CD8-positive, alpha-beta memory T cell (primary cell): ENCODE measurements at places on chromosomes 13 and 19.

- H3K36me3 ChIP-seq, result peaks cover 3% of the 10 kb centered on the region
- peaks cover 38% of the 10 kb centered on the region for H3K4me1 ChIP-seq
- peak within 1 kb of the TSS; percentile 80 for H3K27ac ChIP-seq
- peak within 1 kb of the TSS; percentile 77 for H3K4me3 ChIP-seq
- H3K27me3 ChIP-seq, result no peaks in the 10 kb centered on the region
These were observed at the start of gene DENND1C for GRCh38 chr19:6481541-6482342. Gene DENND1C (minus strand): TSS chr19:6481787. CDS start chr19:6481695, 92 bp downstream.

- no peaks in the 10 kb centered on the region for H3K36me3 ChIP-seq
- H3K27ac ChIP-seq, result no peak overlapping the region
- H3K27me3 ChIP-seq, result no peaks in the 10 kb centered on the region
- no peak for DNase-seq
These were observed 5.5 kb upstream of the CCNE1 start for GRCh38 chr19:29806098-29806866.

DNA sequence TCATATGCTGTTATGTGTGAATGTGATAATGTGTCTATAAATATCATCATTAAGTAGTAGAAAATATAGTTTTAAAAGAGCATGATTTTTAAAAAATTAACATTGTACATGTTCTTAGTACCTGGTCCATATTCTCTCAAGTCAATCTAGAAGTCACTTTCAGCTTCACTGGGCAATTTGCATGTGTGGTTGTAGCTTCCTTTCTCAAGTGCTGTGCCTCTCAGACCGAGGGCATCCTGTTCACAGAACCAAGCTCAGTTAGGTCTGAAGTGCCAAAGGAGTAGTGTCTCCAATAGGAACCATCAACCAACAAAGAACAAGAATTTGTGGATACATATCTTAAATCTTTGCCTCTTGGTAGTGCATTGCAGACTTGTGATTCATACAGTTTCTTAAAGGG, 541.8 kb upstream of the SLC10A2 start:
- H3K4me3 ChIP-seq, result no peak overlapping the region
- H3K27me3 ChIP-seq, result no peaks in the 10 kb centered on the region
- H3K27ac ChIP-seq, result no peak overlapping the region
- DNase-seq, result no peak
- H3K4me1 ChIP-seq, result no peaks in the 10 kb centered on the region
- H3K36me3 ChIP-seq, result no peaks in the 10 kb centered on the region

DNA sequence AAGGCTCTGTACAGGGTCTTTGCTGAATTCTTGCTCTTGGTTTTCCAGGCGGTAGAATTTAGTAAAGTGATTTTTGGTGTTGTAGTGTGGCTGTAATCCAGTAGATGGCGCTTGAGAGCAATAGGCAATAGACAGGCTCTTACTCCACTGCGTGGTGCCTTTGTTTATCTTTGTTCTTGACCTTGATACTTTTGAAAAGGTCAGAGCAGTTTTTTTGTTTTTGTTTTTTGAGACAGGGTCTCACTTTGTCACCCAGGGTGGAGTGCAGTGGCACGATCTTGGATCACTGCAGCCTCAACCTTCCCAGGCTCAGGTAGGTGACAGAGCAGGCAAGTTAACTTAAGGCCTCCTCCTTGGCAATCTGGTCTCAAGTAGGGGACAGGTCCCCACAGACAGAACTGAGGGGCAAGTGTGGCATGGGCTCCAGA, 12.2 kb upstream of the LILRA5 start:
- H3K4me1 ChIP-seq, result peaks cover 8% of the 10 kb centered on the region
- no peaks in the 10 kb centered on the region for H3K36me3 ChIP-seq
- H3K27me3 ChIP-seq, result no peaks in the 10 kb centered on the region
- no peak overlapping the region for H3K4me3 ChIP-seq
- DNase-seq, result peak; percentile 44
- no peak overlapping the region for H3K27ac ChIP-seq

- no peaks in the 10 kb centered on the region for H3K27me3 ChIP-seq
- H3K4me1 ChIP-seq, result peaks cover 84% of the 10 kb centered on the region
- peak overlapping the region; percentile 78 for H3K4me3 ChIP-seq
- H3K27ac ChIP-seq, result peak overlapping the region; percentile 90
These were observed 1.2 kb upstream of the GRAMD1A start for GRCh38 chr19:34998777-34999497.

GRCh38 chr19:40659116-40659515, 31.3 kb downstream of the NUMBL start:
- H3K36me3 ChIP-seq, result no peaks in the 10 kb centered on the region
- DNase-seq, result no peak
- H3K4me1 ChIP-seq, result peaks cover 11% of the 10 kb centered on the region
- H3K4me3 ChIP-seq, result no peak overlapping the region
- no peak overlapping the region for H3K27ac ChIP-seq
- H3K27me3 ChIP-seq, result no peaks in the 10 kb centered on the region

GRCh38 chr13:47159853-47160550, 263.1 kb upstream of the HTR2A start:
- H3K4me3 ChIP-seq, result no peak overlapping the region
- no peaks in the 10 kb centered on the region for H3K27me3 ChIP-seq
- no peaks in the 10 kb centered on the region for H3K4me1 ChIP-seq
- DNase-seq, result no peak
- H3K36me3 ChIP-seq, result no peaks in the 10 kb centered on the region
- no peak overlapping the region for H3K27ac ChIP-seq

GRCh38 chr13:51793570-51794271, 10.2 kb downstream of the DHRS12 start:
- H3K4me3 ChIP-seq, result no peak overlapping the region
- no peaks in the 10 kb centered on the region for H3K27me3 ChIP-seq
- no peak overlapping the region for H3K27ac ChIP-seq

DNA sequence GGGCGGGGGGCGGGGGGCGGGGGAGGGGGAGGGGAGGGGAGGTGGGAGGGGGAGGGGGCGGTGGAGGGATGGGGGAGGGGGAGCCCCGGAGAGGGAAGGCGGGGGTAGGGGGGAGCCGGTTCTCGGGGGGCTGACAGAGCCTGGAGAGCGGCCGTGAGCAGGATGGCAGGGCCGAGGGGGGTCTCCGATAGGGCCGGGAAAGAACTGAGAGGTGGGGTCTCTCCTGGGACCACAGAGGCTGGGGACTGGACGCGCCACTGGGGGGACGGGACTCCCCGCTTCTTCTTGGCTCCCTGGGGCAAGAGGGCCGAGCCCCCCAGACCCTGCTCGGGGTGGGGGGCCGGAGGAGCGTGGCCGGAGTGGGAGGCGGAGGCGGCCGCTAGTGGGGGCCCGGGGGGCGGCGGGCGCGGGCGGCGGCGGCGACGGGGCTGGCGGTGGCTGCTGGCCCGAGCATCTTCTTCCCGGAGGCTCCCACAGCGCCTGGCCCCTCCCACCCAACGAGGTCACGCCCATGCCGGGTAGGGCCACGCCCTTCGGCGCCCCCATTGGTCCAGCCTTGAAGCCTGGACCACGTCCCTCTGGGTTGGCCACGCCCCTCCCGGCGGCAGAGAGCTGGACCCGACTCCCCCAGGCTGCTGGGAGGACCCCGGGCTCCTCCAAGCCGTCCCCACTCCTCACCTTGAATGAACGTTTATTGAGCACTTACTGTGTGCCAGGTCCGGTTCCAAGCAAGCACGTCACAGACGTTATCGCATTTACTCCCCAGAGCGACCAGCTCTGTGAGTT, at the start of gene NOVA2:
NOVA2 (minus strand) TSS at position 313 of the 786 bp plus-strand sequence. CDS start 514 bp downstream, outside the sequence.
- H3K36me3 ChIP-seq, result no peaks in the 10 kb centered on the region
- H3K4me1 ChIP-seq, result peaks cover 16% of the 10 kb centered on the region
- peaks cover 50% of the 10 kb centered on the region for H3K27me3 ChIP-seq

DNA sequence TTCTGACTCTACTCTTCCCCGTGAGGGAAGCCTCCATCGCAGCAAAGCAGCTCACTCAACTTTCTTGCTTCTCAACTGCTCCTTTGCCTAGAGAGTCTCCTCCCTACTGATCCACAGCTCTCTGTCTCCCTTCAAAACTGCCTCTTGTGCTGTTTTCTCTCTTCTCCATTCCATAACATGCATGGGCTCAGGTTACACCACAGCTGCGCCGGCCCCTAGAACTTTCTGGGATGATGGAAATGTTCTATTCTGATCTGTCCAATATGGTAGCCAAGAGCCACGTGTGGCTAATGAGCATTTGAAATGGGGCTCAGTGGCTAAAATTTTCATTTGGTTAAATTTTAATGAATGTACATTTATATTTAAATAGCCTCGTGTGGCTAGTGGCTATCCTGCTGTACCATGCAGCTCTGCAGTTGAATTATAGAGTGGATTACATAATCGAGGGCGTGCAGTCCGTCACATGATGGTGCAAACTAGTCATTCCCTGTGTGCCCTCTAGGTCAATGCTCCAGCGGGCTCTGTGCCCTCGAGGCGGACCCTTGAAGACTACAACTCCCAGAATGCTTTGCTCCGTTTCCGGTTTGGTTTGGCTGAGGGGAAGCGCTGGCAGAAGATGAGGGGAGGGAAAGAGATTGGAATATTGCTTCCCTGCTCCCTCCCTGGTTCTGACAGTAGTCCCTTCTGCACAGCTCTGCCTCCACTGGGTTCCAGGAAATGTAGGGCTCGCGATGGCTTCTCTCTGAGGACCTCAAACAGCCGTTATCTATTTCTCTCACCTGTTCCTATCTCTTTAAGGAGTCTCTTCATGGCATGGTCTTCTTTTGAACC, 109.8 kb downstream of the CACNA1A start:
- no peaks in the 10 kb centered on the region for H3K36me3 ChIP-seq
- H3K4me3 ChIP-seq, result no peak overlapping the region
- DNase-seq, result no peak
- no peaks in the 10 kb centered on the region for H3K27me3 ChIP-seq
- H3K27ac ChIP-seq, result no peak overlapping the region
- no peaks in the 10 kb centered on the region for H3K4me1 ChIP-seq

DNA sequence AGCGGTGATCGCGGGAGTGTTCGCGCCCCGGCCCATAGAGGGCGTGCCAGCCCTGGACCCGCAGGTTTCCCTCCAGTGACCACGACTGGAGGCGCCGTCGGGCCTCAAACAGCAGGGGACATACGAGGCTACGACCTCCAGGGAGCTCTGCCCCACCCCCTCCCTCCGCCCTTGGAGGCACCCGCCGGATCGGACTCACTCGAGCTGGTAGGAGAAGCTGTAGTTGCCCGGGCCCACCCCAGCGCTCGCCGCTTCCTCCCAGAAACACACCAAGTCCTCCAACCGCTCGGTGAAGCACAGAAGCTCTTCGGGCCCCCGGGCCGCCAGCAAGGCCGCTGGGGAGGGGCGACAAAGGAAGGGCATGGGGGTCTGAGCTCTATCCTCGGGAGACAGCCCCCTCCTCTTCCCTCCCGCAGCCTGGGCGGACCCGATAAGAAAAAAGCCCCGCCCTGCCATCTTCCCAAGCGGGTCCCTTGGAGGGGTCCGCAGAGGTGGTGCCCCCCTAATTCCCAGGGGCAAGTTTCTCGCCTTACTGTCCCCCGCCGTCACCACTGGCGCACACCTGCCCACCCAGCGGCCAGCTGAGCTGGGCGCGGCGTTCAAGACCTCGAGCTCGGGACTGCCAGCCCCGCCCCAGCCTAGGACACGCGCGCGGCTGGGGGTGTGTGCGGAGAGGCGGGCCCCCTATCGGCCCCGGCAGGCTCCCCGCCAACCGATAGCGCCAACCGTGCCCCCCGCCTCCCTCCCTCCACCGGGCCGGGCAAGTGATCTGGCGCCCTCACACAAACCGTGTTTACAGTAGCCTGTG, 1.0 kb downstream of the EPOR start:
- H3K27ac ChIP-seq, result peak overlapping the region; percentile 47
- peak; percentile 29 for DNase-seq
- H3K4me1 ChIP-seq, result peaks cover 42% of the 10 kb centered on the region
- no peak overlapping the region for H3K4me3 ChIP-seq

DNA sequence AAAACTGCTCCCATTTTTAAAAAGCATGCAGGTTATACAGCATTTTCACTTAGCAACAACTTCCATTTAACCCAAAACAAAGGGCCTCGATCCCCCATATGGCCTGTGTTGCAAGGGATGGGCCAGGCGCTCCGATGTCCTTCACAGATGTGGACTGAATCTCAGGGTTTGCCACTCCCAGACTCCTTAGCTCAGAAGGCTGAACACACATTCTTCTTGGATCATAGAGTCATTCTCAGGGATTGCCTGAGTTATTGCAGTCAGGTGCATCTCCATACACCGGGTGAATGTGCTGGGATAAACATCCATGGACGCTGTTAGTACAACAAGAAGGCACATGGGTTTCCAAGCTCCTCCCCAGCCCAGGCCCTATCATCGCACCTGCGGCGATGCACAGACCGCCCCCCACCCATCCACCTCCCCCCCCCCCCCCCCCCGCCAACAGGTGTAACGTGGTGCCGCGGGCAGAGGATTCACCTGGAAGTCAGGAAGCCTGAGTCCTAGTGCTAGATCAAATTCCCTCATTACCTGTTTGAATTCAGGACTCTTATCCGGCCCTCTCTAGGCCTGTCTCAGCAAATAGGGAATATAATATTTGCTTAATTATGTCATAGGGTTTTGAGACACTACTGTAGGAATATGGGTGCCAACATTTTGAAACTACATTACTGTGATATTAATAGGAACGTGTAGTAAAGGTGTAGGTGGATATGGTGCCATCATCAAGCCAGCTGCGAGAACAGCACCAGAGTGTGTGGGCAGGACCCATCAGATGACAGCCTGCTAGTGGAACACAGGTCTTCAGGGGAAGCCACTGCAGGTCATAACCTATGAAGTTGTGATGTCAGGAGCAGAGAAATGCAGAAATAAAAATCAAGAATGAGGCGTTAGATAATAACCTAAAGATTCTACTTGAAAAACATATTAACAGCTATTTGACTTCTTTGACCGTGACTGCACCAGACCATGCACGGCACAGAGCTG, 110.9 kb downstream of the SACS start:
- DNase-seq, result no peak
- H3K27me3 ChIP-seq, result no peaks in the 10 kb centered on the region
- no peaks in the 10 kb centered on the region for H3K36me3 ChIP-seq
- peaks cover 9% of the 10 kb centered on the region for H3K4me1 ChIP-seq
- no peak overlapping the region for H3K27ac ChIP-seq
